ENCODE measurements at places on chromosomes 6 and 20.

GRCh38 chr6:2741756-2742155 lies 9.0 kb downstream of the MYLK4 start:
- no peak for DNase-seq

DNA sequence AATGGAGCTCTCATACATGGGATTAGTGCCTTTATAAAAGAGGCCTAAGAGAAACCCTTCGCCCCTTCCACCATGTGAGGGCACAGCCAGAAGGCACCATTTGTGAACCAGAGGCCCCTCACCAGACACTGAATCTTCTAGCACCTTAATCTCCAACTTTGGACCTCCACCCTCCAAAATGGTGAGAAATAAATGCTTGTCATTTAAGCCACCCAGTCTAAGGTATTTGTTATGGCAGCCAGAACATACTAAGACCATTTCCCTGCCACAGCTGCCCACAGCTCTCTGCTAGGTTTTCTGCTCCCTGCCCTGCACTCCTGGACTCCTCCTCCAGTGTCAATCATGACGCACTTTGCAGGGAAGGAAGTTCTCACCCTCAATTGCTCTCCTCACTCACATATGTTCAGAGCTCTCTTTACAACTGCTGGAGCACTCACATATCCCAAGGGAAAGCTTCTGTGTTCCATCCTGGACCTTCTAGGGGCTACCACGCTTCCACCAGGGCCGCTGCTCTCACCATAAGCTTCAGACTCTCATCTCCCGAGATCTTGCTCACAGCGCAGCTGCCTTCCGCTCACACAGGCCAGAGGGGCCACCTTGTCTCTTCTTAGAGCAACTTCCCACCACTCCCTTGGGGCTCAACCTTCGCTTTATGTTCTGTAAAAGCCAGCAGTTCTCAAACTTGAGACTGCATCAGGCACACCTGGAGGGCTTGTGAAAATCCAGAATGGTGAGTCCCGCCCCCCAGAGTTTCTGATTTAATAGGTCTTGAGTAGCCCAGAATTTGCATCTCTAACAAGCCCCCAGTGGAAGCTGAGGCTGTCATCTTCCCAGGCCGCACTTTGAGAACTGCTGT lies 1.6 kb upstream of the LY86 start:
- DNase-seq: no peak

GRCh38 chr6:55958790-55959189 lies 83.4 kb upstream of the BMP5 start:
- no peak for DNase-seq

DNA sequence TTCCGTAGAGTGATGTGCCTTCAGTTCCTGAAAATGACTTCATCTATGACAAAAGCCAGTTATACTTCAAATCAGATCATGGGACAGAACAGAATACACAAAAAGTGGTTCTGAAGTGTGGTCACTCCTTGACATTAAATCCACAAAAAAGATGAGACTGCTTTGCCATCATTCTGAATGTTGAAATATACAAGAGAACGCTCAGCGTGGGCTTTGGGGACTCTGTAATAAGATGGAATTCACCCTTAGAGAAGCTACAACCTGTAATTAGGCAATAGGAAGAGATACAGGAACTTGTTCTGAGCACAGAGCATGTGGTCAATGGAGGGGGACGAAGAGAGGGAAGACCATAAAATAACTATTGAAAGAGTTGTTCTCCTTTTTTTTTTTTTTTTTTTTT lies 184.3 kb downstream of the CARMIL1 start:
- DNase-seq: no peak

- no peak for DNase-seq
Measured at GRCh38 chr20:23344336-23344735, 6.3 kb upstream of the NXT1 start.

DNA sequence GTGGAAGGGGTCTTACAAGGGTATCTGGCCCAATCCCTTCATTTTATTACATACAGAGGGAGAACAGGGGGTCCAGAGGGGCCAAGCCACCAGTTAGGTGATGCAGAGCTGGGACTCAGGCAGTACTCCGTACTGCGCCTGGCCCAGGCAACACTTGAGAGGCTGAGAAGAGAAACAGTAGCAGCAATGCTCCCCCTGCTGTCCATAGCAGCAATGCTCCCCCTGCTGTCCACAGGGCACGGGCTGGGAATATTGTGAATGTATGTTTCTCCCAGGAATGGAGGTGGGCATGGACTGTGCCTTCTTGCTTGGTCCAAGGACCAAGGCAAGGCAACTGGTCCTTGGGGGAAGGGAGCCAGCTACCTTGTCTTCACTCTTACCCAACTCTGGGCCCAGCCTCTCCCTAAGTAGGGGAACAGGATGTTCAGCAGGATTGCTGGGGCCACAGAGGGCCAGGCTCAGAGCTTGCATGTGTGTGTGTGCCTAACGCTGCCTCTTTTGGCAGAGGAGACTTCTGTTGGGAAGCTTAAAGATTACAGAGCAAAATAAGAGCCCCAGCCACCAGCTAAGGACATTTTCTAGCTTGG lies 14.8 kb upstream of the FAM83C start:
- DNase-seq: no peak

GRCh38 chr20:20535051-20535450 lies 167.1 kb downstream of the INSM1 start:
- DNase-seq: no peak

GRCh38 chr6:159038914-159039884 lies 5.6 kb downstream of the TAGAP start:
- no peak for DNase-seq

DNA sequence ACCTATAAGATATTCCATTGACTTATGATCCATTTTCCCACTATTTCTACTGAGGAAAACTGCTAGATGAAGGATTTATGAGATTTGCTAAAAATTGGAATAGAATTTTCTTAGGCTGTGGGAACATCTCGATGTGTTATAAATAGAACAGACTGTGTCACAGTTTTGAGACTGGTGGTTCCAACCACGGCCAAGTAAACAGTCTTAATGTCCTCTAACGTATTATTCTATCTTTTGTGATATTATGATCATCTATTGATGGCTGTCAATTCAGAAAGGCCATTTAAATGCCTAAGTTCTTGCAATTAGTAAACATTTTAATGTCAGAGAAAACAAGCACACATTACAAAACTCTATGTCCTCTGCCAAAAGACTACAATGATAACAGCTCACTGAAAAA lies 71.5 kb upstream of the PLN start:
- DNase-seq: no peak

DNA sequence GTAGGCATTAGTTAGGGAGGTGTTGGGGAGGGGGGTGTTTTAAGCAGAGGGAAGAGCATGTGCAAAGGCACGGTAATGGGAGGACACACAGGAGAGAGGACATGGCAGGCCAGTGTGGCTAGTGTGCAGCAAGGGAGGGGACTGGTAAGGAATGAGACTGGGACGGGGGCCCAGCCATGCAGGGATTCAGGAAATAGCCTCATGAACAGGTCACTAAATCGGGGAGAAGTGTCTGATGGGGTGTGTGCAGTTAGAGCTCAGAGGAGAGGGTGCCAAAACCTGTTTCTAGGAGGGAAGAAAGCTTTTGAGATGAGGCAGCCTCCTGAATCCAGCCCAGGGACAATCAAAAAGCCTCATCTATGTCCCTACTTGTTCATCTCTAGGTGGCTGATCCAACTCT lies 7.5 kb downstream of the BPI start:
- no peak for DNase-seq

DNA sequence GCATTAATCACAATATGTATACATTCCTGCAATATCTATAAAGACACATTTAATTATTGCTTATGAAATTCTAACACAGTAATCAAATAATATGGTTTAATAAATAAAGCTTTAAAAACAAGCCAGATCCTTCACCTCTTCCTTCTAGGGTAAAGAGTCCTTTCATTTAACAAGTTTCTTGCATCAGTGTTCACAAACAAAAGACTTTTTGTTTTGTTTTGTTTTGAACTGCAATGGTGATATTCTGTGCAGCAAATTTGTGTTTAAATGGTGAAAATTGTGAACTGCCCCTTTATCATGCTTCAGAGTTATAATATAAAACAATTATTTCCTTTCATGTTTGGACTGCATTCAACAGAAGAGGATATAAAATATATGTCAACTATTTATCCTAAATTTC lies 177.3 kb downstream of the EPHA7 start:
- DNase-seq: no peak

GRCh38 chr6:11785774-11786579 lies 7.4 kb upstream of the ADTRP start:
- no peak for DNase-seq

- no peak for DNase-seq
Measured at GRCh38 chr6:73152556-73152955, 72.7 kb downstream of the KHDC1L start.

GRCh38 chr6:149140137-149140909 lies 177.2 kb upstream of the TAB2 start:
- no peak for DNase-seq

- DNase-seq: no peak
Measured at GRCh38 chr20:17377231-17377630, 150.4 kb downstream of the PCSK2 start.

GRCh38 chr6:658244-658643 lies 1.3 kb upstream of the HUS1B start:
- DNase-seq: no peak

- DNase-seq: no peak
Measured at GRCh38 chr6:44556046-44556445, 168.5 kb downstream of the CDC5L start.

DNA sequence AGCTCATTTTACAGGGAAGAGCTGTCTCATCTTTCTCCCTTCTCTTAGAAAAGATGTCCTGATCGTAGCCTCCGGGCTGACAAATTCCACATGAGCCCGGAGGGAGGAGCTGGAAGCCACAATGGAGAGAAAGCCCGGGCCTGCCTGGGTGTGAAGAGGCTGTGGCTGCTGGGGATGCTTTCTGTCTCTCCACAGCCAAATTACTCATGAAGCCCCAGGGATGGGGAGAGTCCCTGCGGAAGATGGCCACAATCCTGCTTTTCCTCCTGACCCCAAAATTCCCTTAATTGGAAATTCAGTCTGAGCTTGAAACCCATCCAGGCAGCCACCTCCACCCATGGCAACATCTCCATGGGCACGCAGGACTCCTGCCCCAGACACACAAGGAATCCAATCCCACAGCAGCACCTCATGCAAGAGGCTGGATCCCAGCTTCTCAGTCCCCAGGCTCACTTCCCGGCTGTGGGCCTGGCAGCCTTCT lies 32.4 kb downstream of the JPH2 start:
- no peak for DNase-seq

DNA sequence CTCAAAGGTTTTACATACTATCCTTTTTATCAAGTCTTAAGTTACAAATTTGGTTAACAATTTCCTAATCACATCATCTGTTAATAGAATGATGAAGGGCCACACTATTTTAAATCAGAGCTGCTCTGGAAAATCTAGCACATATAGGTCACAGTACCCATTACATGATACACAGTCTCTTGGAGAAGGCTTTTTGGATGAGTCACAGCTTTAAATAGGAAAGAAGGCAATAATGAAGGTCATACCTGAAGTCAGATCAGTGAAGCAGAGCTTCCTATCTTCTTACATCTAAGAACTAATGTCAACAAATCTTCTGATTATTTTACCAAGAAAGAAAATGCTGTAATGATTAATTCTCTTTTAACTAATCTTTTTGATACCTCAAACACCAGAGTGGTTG lies 248.5 kb downstream of the BTBD9 start:
- DNase-seq: no peak

DNA sequence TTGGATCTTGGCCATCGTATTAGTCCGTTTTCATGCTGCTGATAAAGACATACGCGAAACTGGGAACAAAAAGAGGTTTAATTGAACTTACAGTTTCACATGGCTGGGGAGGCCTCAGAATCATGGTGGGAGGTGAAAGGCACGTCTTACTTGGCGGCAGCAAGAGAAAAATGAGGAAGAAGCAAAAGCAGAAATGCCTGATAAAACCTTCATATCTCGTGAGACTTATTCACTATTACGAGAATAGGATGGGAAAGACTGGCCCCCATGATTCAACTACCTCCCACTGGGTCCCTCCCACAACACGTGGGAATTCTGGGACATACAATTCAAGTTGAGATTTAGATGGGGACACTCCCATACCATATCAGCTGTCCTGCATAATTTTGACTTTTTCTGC lies 20.1 kb upstream of the REPS1 start:
- no peak for DNase-seq

- DNase-seq: no peak
Measured at GRCh38 chr6:33790379-33790778, 1.4 kb upstream of the LEMD2 start.

- DNase-seq: no peak
Measured at GRCh38 chr20:56780266-56780665, 151.2 kb downstream of the TFAP2C start.

- DNase-seq: no peak
Measured at GRCh38 chr20:61105395-61105794, 146.7 kb upstream of the CDH4 start.

GRCh38 chr20:2706688-2707352 lies 14.2 kb downstream of the EBF4 start:
- DNase-seq: no peak

DNA sequence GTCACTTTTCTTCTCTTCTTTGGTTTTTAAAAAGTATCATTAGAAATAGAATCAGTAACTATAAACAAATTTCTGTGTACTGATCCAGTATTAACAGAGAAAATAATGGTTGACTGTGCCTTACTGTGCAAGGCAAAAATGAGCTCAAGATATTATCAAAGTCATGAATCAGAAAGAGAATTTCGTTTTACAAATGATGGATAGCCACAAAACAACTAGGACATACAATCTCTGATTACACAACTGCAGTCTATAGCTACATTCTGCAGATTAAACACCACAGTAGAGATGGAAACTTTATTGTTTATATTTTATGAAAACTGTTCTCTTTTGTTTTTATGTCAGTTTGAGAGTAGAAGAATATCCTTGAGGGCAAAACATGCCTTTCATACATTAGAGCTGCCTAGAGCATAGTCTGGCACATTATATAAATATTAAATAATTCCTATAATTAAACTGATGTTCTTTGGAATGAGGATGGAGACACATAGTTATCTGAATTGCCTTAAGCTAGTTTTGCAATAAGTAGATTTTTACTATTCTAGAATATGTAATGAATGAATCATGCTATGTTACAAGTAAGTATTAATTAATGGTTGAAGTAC lies 333.1 kb downstream of the LAMA2 start:
- no peak for DNase-seq

DNA sequence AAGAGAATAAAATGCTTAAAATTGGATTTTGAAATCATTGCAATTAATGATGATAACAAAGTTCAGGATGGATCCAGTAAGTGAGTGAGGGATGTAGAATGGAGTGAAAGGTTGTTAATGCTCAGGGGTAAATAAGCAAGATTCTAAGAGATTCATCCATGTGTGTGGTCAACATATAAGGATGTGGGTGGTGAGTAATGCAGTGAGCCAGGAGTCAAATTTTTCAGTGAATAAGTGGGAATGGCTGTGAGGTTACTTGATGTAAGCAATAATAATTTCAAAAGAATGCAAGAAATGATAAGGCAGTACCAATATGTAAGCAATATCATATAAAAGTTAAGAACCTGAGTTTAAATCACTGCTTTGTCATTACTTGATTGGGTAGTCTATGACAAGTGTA lies 207.5 kb upstream of the ADGRB3 start:
- DNase-seq: no peak

- DNase-seq: no peak
Measured at GRCh38 chr6:153069897-153070296, 61.2 kb downstream of the RGS17 start.
